ENCODE measurements at places on chromosomes 6 and 20. TPM values are rescaled to one million over a fixed set of nuclear protein-coding genes. Genes with fewer than 3 reads are reported as not detected.

The ZBTB46 gene
- total RNA-seq = 17.8 TPM

The OGFR gene
- total RNA-seq = 31.2 TPM

DNA sequence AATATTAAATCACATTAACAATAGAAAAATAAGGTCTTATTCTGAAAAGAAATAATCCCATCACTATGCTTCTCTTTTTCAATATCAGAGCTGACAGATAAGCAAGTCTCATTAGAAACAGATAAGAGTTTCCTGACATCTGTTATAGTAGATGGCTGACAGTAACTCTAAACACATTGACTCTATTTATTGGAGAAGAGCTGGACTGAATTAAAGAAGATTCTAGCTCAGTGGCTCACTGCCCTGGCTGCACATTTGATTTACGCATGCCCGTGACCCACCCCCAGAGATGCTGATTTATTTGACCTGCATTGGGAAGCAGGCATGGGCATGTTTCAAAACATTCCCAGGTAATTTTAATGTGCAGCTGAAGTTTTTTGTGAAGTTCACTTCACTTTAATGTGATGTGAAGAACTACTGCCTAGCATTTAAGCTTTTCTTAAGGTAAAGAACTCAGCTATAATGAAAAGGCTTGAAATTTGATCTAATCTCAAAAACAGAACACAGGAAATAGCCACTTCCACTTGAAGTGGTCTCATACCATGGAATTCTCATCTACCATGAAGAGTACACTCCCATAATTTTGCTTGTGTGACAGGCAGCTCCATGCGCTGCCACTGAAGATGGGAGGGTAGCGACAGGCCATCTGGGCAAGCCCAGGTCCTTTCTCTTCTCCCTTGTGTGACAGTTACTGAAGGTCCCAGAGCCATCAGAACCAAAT, 162.3 kb downstream of the TPBG start:
- no peaks in the 10 kb centered on the region for H3K27me3 ChIP-seq
- no peaks in the 10 kb centered on the region for H3K4me1 ChIP-seq
- no peak overlapping the region for H3K4me3 ChIP-seq
- H3K36me3 ChIP-seq = no peaks in the 10 kb centered on the region
- no peak for DNase-seq

DNA sequence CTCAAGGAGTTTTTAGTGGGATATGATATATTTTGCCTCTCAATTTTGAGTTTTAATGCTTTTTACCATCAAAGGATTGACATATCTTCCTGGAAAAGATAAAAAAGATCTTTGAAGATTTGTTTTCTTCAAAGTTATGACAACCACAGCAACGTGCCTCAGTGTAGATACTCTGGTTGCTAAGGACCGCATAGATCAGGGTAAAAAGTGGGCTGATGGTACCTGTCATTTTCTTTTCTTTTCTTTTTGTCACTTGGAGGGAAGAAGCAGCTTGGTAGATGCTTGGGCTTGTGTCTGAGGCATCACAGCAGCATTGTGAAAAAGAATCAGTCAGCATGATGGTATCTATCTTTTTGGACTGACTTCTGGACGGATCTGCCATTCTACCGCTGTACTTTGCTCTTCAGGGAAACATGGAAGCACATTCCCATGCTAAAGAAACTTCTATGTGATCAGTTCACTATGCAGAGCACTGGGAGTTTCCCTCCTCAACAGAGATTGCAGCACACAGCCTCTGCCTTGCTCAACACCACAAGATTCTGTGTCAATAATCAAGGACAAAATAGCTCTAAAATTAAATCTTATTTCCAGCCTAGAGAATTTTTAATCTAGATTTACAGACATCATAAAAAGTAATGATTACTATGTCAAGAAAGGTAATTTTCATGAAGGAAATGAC, 54.8 kb upstream of the SGK1 start:
- H3K4me1 ChIP-seq = peaks cover 12% of the 10 kb centered on the region
- no peaks in the 10 kb centered on the region for H3K36me3 ChIP-seq
- no peaks in the 10 kb centered on the region for H3K27me3 ChIP-seq
- H3K27ac ChIP-seq = peak overlapping the region; percentile 74

DNA sequence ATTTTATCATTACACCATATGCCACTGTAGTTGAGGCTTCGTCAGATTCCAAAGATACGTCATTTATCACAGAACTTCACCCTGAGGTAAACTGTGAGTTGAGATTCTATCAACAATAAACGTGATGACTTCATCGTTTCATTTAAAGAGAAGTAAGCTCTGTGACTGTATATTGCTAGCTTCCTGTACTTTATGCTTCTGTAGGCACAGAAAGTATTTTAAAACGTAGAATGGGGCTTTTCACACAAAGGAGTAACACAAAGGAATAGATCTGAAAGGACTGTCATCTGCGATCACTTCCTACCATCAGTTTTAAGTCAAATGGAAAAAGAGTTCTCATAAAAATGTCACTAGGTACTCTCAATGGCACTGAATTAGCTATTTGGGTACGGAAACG, 234.4 kb upstream of the MCHR2 start:
- H3K4me3 ChIP-seq = peak overlapping the region; percentile 37
- H3K27me3 ChIP-seq = no peaks in the 10 kb centered on the region
- H3K4me1 ChIP-seq = peaks cover 4% of the 10 kb centered on the region
- no peaks in the 10 kb centered on the region for H3K36me3 ChIP-seq
- no peak for DNase-seq
